ENCODE measurements at places on chromosomes 3 and 15.

GRCh38 chr3:9688961-9689360 is 14.7 kb upstream of the CPNE9 start:
- DNase-seq = no peak

DNA sequence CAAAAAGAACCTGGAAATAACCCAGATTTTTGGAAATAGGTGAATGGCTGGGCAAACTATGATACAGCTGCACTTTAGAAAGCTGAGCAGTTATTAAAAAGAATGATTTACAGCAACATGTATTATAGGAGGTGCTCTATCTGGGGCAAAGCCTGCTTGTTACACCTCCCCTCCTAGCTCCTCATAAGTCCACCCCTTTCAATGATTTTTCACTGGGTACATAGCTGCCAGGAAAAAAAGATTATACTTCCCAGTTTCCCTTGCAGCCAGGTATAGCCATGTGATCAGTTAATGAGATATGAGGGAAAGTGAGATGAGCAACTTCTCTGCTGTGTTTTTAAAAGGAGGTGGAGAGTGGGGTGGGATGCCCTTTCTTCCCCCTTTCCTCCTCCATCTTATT is 97.7 kb downstream of the CHST2 start:
- no peak for DNase-seq

DNA sequence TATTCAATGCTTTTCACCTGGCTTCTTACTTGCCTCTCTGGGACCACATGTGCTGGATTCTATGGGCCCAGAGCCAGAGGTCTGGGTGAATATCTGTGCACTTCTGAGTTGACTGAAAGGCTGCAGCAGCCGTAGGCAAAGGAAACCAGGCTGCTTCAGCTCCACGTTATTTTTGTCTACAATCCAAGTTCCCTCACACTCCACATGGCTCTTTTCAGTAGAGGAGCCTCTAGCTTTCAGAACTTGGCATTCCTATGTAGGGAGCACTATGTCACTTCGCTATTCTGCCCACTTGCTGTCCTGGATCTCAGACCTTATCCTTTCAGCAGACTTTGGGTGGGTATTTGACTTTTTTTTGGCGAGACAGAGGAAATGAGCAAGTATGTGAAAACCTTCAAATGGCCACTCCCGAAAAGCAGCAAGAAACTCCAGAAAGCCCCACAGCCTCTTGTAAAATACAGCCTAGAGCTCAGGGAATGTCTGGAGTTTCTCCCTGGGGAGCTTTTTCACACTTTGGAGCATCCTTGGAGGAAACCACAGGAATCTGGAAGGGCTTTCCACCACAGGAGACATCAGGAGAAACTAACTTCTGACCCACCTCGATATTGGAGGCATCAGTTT is 80.9 kb downstream of the DUT start:
- no peak for DNase-seq

- no peak for DNase-seq
These were observed 11.0 kb downstream of the TBL1XR1 start for GRCh38 chr3:177186306-177186705.

DNA sequence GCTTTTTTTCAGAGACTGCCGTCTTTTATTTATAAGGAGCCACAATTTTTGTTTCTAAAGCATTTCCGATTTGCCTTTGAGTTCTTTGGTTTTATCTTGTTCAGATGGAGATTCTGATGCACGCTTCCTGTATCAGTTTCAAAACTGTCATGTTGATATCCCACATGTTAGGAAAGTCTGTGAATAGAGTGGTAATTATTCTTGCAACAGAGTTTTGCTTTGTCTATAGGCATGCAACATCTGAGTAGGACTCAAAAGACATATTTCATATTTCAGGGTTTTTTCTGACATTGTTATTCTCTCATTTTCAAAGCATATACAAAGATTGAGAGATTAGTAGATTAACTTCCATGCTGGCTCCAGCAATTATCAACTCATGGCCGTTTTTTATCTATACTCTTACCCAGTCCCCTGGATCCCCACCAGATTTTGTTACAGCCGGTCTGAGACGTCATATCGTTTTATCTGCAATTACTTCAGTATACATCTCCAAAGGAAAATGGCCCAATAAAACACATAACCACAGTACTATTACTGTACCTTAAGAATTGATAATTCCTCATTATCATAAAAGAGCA is 22.4 kb downstream of the PAQR5 start:
- DNase-seq = no peak

DNA sequence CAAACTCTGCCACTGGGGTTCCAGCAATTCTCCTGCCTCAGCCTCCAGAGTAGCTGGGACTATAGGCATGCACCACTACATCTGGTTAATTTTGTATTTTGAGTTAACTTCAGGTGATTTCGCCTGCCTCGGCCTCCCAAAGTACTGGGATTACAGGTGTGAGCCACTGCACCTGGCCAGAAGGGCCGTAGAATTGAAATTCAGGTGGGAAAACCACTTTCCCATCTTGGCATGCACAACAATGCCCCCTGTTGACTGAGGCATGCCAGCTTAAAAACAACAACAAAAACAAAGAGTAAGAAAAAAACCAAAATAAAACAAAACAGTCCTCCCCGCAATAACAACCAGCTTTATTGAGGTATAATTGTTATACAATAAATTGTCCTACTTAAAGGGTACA is 32.6 kb upstream of the RAB11A start:
- DNase-seq = no peak

DNA sequence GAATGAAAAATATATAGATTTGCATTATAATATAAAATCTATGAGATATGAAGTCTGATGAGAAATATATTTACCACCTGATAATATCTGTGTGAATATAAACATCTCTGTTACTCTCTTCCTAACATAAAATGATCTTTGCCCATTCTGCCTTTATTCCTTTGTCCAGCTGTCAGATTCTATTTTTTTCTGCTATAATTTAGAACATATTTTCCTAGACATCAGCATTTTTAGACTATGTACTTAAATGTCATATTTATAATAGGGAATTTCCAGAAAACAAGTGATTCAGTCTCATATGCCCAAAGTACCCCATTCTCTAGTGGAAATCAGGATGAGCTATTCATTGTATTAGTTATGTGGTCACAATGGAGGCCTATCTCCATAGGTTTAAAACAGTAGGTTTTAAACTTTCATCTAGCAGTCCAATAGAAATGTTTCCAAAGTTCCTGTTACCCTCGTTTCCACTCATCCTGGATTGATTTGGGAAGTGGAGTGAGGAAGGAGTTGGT is 83.3 kb downstream of the FILIP1L start:
- DNase-seq = no peak

GRCh38 chr3:156594219-156594683 is 39.3 kb upstream of the SSR3 start:
- no peak for DNase-seq

DNA sequence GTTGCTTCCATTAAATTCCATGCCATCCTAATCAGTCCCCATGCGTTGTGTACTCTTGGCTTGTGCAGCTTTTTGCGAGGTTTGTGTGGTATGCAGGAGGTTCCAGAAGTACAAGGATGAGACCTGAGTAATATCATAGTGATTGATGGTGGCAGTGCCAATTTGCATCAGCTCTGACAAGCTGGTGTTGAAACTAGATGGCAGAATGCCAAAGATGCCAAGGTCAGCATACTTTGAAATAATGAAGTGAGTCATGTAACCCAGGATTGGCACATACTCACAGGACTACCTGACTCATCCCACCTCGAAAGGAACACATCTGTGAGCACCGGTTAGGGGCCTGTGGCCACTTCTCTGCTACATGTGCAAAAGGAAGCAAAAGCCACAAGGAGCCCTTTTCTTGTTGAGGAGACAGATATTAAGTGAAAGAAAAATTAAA is 14.3 kb downstream of the KAT2B start:
- peak; percentile 19 for DNase-seq

GRCh38 chr3:52682016-52682415 is 3.7 kb downstream of the PBRM1 start:
- DNase-seq = no peak

DNA sequence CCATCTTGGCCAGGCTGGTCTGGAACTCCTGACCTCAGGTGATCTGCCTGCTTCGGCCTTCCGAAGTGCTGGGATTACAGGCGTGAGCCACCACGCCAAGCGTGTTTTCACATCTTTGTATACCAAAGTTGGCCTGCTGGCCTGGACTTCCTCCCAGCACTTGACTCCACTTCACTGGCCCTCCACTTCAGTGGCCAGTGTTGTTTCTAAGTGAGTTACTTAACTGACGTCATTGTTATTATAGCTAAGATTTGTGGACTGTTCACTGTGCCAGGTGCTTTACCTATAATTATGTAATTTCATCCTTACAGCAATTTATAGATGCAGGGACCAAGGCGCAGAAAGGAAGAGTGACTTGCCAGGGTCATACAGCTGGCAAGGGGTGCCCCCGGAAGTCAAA is 52.0 kb downstream of the HRH1 start:
- no peak for DNase-seq

- no peak for DNase-seq
These were observed 210.7 kb upstream of the TRIM42 start for GRCh38 chr3:140467104-140467577.

DNA sequence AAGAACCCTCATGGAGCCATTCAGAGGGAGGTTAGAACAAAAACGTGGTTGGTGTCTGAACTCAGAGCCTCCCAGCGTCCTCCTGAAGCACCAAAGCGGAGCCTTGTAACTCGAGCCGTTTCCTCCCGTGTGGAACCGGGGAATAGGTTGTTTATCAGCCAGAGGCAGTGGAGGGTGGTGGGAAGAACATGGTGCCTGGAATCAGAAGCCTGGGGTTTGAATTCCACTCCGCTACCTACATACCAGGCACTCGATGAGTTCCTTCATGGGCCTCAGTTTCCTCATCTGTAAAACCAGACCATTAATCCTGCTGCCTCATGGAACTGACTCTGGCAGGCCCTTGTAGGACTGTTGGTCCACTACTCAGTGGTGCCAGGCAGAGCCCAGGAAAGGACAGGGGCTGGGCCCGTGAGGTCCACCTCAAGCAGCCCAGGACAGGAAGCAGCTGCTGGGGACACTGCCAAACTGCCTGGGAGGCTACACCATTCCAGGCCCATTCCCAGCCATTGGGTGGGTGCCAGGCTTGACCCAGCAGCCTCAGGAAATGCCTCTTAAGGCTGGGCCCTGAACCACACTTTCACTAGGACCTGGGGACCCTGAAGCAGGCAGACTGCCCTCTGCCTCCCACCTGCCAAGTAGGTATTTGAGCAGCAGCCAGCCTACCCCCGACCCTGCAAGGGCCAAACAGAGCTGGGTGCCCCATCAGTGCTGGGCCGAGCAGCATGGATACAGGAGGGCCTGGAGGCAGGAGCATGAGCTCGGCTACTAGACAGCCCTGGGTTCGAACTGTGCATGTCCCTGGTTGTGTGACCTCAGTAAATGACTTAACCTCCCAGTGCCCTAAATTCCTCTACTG is 33.4 kb downstream of the PRKCD start:
- DNase-seq = no peak

- DNase-seq = no peak
These were observed 86.5 kb upstream of the PRR23E start for GRCh38 chr3:127106456-127106855.

DNA sequence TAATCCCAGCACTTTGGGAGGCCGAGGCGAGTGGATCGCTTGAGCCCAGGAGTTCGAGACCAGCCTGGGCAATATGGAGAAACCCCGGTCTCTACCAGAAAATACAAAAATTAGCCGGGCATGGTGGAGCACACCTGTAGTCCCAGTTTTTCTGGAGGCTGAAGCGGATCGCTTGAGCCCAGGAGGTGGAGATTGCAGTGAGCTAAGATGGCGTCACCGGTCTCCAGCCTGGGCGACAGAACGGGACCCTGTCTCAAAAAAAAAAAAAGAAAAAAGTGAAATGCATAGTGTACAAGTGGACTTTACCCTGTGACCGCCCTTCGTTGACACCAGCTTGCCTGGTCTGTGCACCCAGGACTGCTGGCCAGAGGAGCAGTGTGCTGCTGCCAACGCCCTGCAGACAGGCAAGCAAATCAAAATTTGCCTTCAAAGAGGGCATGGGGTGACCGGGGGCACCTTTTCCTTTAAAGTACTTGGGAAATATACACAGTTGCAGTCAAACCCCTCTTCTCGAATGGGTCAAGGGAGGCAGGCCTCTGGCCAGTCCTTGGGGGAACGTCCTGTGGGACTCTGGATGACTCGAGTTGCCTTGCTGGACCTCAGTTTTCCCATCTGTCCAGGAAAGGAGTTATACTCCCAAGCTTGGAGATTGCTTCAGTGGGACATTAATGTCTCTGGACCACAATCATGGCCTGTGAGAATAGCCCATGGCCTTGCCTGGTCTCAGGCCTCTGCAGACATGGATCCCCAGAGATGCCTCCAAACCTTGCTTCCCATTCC is 1.0 kb downstream of the XYLB start:
- DNase-seq = no peak

GRCh38 chr15:83747050-83747717 is 93.3 kb downstream of the ADAMTSL3 start:
- no peak for DNase-seq

GRCh38 chr3:177792311-177793030 is 595.2 kb upstream of the TBL1XR1 start:
- DNase-seq = no peak

GRCh38 chr3:37093481-37093880 is 80.9 kb downstream of the LRRFIP2 start:
- DNase-seq = no peak

- no peak for DNase-seq
These were observed 146.5 kb upstream of the UBE2E1 start for GRCh38 chr3:23659274-23659673.

DNA sequence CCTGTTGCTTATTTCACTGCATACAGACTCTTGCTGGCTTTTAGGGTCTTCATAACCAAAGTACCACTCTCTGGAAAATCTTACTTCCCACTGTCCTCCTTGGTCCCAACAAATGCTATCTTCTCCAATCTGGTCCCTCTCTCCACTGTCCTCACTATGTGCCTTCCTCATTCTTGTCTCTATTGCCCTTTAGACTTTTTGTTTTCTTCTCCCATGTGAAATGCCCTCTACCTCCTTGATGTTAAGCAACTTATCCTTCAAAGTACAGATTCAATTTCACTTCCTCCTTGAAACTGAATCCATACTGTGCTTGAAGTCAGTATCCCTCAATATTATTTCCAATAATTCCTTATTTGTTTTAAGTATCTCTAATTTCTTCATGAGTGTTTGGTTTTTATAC is 60.8 kb downstream of the CGGBP1 start:
- DNase-seq = no peak

DNA sequence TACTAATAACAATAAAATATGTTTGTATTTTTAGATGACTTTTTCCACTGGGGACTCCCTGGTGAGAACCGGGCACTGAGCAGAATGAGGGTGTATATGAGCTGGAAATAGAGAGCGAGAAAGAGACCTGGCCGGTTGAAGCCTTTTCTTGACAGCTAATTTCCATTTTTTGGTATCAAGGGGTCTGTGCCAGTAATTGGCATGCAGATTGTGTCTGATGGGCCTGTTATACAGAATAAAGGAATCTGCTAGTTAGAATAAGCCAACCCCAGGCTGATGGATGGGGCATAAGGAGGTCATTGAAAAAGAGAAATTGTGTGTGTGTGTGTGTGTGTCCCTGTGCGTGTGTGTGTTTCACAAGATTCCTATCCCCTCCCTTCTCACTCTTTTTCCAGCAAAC is 83.9 kb downstream of the IL20RB start:
- DNase-seq = no peak

DNA sequence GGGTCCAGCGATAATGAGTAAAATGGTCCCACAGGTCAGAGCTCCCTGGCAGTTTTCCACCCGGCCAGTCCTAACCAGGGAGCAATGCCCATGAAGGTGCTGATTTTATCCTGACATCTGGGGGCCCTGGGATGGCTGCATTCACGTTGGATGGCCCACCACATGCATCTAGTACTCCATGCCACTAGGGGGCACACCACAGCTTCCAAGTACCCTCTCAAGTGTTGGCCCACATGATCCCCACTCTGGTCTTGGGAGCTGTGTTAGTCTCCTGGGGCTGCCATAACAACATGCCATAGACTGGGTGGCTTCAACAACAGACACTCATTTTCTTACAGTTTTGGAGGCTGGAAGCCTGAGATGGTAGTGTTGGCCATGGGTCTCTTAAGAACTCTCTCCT is 225.5 kb downstream of the SLCO3A1 start:
- DNase-seq = no peak

All from stimulated activated CD4-positive, alpha-beta T cell treated with anti-CD3 and anti-CD28 coated beads, Interleukin-1b, Interleukin-23, amount 100 ng/mL, for 1 hour (primary cell).